Lower lobe of right lung (tissue), 2 donors: ENCODE measurements at places on chromosomes 7 and 10.

- DNase-seq = no peak
These were observed 14.8 kb upstream of the ANKRD1 start for GRCh38 chr10:90935581-90936275.

DNA sequence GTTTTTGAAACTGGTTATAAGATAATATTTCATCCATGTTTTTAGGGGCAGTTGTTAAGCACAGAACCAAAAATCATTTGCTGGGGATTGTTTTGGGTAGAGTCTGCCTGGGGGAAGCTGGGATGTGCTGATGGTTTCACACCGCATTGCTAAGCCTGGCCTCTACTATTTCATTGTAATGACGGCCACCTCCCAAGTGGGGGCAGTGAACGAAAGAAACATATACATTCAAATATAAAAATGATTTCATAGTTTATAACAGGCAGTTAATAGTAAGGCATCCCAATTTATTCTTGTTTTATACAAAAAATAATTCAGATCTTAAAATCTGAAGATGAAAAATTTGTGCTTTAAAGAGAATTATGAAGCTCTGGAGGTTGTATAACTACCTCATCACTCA lies 750.8 kb downstream of the REEP3 start:
- no peak for DNase-seq

- DNase-seq = no peak
These were observed 135.4 kb upstream of the FZD1 start for GRCh38 chr7:91128683-91129348.

GRCh38 chr7:102277901-102278300 lies 8.8 kb upstream of the SH2B2 start:
- no peak for DNase-seq

- no peak for DNase-seq
These were observed 72.0 kb downstream of the GRID1 start for GRCh38 chr10:86294346-86295265.

DNA sequence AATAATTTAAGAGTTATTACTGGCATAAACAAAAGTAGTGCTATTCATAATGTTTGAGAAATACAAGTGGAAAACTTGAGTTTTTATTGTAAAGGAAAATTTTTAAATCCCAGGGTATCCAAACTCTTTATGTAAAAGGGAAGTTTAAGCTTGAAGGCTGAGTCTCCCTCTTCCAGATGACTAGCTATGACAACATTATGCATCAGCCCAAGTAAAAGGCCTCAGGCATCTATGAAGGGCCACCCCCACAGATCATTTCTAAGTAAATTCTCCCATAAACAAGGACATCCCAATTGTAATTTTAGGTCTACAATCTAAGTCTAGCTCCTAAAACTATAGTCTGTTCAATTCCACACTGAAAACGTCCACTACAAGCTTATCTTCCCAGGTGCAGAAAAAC lies 166.2 kb upstream of the STEAP1 start:
- DNase-seq = no peak

DNA sequence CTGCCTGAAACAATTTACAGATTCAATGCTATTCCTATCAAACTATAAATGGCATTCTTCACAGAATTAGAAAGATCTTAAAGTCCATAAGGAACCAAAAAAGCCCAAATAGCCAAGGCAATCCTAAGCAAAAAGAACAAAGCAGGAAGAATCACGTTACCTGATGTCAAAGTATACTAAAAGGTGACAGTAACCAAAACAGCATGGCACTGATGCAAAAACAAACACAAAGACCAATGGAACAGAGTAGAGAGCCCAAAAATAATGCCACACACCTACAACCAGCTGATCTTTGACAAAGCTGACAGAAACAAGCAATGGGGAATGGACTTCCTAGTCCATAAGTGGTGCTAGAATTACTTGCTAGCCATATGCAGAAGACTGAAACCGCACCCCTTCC lies 166.0 kb downstream of the KMT2E start:
- DNase-seq = no peak

DNA sequence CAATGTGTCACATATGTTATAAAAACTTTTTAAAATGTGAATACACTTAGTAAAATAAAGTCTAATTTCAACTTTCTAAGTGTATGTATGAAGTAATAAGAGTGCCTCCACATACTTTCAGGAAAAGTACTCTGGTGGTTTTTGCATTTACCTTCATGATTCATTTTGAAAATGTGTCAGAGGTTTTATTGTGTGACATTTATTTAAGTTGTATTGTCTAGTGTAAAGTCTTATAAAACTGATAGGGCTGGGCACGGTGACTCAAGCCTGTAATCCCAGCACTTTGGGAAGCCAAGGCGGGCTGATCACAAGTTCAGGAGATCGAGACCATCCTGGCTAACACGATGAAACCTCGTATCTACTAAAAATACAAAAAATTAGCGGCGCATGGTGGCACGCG lies 226.5 kb downstream of the ITGB1 start:
- no peak for DNase-seq

- DNase-seq = no peak
These were observed 99.3 kb upstream of the DDC start for GRCh38 chr7:50664461-50664922.

DNA sequence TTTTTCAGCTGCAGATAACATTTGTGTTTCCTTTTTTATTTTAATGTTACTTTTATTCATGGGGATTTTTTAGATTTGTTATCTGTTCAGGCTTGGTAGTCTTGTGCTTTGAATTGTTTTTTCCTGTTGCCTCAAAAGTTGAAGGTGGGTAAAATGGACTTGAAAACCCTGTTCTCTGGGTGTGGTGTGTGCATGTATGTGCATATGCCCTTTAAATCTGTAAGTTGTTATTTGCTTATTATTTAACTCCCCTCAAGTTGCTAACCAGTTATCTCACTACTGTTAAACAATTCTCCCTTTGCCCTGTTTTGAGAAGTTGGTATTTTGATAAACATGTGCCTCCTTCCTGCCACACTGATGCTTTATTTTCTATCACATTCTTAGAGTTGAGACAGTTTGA lies 30.6 kb downstream of the TSPAN14 start:
- DNase-seq = no peak
